ENCODE measurements at places on chromosomes 13 and 19.

DNA sequence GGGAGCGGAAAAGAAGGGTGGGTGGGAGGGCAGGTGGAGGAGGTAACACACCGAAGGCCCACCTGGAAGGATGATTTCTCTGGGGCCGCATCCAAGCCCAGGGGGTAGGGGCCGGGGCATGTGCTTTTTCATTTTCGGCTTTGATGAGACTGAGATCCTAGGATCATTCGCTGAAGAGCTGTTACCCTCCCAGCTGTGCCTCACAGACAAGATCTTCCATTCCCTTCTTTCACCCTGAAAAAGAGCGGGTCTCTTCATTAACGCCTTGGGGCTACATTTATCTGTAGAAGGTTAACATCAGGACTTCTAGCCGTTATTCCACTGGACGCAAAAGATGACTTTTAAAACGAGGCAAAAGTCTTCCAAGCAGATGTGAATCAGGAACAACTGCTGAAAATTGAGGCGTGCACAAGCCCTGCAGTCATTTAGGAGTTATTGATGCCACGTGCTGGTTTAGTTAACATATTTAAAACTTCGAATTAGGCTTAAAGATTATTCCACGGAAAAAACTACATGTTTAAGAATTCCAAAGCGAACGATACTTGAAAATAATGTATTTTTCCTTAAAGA is 1.1 kb downstream of the LMO7 start:
- no peak for DNase-seq

GRCh38 chr13:91739751-91740150 is 341.3 kb downstream of the GPC5 start:
- no peak for DNase-seq

DNA sequence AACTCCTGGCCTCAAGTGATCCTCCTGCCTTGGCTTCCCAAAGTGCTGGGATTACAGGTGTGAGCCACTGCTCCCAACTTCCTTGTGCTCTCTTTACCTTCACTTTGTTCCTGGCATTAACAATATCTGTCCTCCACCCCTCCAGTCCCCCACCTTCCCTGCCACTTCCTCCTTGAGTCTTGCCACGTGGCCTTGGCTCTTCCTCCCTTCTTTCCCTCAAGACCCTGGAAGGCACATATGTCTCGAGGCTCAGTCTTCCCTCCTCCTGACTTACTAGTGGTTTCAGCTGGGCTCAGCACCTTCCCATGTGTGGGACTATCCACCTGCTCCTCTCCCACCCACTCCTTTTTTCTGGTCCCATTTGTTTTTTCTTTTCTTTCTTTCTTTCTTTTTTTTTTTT is 70.6 kb downstream of the IER2 start:
- no peak for DNase-seq

DNA sequence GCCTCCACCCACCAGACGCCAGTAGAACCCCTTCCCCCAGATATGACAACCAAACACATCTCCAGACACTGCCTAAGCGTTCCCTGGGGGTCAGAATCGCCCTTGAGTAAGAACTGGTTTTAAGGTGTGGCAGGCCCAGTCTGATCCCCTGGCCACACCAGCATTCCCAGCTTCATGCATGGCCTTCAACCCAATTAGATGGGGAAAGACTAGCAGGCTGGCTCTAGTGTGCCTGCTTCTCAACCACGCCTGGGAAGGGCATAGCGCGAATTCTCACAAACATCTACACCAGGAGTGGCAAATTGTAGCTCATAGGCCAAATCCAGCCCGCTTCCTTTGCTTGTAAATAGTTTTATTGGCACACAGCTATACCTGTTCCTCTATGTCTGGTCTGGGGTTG is 13.6 kb downstream of the HAUS8 start:
- no peak for DNase-seq

DNA sequence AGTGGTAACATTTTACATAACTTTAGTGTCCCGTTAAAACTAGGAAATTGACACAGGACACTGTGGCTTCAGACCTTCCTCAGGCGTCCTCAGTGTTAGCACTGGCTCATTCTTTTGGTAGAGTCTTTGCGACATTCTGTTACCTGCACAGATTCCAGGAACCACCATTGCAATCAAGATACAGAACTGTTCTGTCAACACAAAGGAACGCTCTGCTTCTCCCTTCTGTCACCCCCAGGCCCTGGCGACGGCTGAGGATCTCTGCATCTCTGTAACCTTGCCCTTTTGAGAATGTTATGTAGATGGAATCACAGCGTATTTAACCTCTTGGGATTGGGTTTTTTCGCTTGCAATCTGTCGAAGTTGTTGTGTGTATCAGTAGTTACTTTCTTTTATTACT is 22.6 kb downstream of the KDM4B start:
- DNase-seq: no peak

DNA sequence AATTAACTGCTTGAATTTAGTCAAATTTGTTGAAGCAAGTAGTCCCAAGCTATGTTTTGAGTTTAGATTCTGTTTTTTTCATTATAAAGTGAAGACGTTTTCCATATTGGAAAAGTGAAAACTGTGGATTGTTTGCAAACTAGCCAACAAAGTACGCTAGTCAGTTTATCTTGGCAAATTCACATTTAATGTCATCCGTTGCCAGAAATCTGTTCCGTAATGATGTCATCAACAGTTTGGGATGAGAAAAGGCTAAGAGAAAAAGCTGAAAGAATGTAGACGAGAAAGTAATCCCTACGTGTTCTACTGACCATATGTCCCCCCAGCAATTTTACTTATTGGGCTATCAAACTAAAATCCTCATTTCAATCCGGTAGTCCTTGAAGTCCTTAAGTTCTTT is 419.6 kb downstream of the GPC6 start:
- DNase-seq: no peak

GRCh38 chr19:31975461-31975860 is 369.9 kb upstream of the ZNF507 start:
- no peak for DNase-seq

DNA sequence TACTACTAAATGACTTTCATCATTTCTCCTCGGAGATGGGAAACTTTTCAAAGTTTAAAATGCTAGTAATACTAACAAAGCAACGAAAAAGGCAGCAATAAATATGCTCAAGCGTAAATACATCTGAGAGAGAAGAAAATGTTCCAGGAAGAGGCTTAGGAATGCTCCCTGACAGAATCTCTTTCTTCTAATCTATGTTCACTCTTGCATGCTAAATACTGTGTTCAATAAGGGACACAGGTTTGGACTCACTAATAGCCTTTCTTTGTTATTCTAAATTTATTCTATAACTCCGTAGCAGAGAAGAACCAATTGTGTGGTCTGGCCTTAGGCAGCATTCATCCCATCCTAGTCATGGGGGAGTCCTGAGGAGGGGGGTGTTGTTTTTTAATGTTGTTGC is 823.0 kb downstream of the PCDH9 start:
- DNase-seq: no peak

DNA sequence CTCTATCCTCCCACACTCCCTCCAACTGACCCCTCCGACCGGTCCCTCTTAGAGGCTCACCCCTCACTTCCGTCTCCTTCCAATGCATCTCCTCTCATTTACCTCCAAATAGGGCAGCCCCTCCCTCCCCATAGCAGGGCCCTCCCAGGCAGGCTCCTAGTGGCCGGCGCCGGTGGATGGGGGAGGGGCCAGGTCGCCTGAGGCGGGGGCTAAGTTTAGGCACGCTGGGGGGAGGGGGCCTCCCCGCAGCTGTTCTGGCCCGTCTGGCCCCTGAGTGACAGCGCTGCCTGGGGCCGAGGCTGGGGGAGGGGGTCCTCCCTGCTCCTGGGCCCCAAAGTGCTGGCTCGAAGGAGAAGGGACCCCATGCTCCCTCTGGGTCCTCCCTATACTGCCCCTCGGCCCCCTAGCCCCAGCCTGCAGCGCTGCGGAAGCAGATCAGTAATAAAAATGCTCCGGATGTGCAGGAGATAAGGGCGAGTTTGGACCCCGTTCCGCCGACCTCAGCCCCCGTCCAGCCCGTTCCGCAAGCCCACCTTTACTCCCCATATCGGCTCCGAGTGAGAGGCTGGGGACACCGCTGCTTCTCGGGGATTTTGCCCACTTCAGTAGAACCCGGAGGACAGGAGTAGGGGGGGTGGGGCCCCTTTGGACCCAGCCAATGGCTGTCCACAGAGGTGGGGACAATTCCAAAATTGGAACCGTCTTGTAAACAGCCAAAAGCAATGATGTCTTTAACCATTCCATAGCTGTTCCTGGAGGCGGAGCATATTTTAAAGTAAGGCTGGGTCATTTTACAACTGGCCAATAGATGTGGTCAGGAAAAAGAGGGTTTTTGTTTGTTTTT is 4.0 kb downstream of the RTN2 start:
- no peak for DNase-seq

GRCh38 chr19:1850809-1851653 is 2.7 kb upstream of the REXO1 start:
- no peak for DNase-seq

DNA sequence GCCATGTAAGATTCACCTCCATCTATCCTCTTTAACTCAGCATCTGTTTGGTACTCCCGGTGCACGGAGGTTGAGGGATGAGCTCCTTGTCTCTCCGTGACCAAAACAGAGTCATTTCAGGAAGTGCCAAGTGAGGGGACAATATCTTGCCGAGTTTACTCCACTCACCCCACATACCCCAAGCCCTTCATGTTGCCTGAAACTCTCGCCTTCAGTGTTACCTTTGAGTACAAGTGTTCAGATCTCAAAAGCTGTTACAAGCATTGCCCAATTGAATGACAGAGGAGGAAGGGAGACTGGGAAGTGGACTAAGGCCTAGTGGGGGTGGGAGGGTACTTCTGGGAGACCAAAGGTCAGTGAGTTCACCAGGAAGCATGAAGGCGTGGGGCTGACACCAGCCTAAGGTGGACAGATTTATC is 6.0 kb upstream of the SIGLEC12 start:
- DNase-seq: no peak

DNA sequence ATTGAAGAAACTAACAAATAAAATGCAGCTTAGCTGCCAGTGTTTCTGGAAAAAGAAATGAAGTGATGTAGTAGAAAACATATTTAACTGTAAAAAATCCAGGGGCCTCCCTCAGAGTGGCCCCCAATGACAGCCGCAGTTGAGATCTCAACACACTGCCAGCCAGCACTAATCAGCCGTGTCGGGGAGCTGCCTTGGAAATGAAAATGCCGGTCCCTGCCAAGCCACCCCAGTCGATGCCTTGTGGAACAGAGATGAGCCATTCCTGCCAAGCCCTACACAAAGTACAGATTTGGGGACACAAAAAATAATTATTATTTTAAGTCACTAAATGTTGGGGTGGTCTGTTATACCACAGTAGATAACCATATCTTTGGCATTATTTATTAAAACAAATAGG is 1342.4 kb downstream of the EFNB2 start:
- no peak for DNase-seq

GRCh38 chr19:51318687-51319648 is 7.5 kb downstream of the IGLON5 start:
- no peak for DNase-seq

DNA sequence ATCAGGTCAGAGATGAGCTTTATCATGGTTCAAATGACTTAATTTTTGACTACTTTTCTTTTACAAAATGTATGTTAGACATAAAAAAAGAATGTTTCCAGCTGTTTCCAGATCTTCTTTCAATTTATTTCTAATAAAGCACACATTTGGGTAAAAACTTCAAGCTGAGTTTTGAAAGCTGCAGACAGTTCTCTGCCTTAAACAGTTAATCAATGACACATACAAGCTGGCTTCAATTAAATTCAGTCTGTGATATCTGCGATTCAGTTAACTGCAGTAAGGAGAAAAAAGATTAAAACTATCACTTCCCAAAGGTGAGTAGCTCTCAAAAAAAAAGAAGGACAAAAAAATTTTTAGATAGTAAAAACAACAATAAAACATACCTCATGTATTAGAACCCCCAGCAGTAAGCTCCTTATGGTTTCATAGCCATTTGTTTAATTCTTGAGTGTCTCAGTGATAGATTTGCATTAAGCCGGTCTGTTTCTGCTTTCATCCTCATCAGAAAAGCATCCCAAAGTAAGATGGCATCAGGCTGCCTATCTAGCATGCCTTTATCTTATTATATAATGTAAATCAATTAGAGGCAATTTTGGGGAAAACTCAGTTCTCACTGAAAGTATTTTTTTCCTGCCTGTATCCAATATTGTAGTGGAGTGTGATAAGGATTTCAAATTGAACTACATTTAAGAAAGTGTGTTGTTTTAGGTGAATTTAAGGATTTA is 81.8 kb upstream of the STARD13 start:
- no peak for DNase-seq

DNA sequence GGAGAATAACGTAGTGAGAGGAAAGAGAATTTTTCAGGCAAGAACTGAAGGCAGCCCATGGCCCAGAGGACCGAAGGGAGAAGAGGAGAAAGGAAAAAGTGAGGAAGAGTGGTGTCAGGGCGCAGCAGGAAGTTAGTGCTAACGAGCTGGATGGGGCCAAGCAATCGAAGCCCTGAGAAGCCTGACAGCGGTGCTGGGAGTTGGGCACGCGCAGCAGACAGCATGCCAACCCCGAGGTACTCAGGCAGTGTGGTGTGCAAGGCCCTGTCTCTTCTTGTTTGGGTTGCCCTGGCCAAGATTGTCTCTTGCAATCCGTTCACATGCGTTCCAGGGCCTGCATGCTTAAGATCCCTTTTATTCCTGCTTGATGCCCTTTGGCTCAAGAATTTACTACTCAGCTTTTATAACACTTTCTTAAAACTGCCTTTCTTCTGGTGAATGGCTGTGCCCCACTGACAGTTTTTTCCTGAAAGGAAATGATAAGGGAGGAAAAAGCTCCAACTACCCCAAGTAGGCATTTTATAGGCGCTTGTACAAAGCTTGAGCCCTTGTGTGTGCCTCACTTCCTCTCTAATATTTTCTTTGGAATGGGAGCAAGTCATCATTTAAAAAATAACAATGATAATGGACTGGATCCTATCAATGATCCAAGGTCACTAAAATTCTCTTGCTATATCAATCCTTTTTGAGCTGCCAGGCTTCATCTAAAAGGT is 115.4 kb downstream of the FLT1 start:
- DNase-seq: no peak

GRCh38 chr13:34294483-34295129 is 476.7 kb downstream of the RFC3 start:
- DNase-seq: no peak

- DNase-seq: no peak
These were observed 62.3 kb downstream of the ZNF627 start for GRCh38 chr19:11659612-11660011.

GRCh38 chr19:7642295-7643030 is 5.6 kb downstream of the STXBP2 start:
- no peak for DNase-seq

- DNase-seq: peak; percentile 29
These were observed 138.1 kb upstream of the KL start for GRCh38 chr13:32878163-32878562.

GRCh38 chr13:73913751-73914518 is 220.3 kb downstream of the KLF12 start:
- no peak for DNase-seq

GRCh38 chr19:2392366-2392765 is 32.3 kb downstream of the TMPRSS9 start:
- no peak for DNase-seq

DNA sequence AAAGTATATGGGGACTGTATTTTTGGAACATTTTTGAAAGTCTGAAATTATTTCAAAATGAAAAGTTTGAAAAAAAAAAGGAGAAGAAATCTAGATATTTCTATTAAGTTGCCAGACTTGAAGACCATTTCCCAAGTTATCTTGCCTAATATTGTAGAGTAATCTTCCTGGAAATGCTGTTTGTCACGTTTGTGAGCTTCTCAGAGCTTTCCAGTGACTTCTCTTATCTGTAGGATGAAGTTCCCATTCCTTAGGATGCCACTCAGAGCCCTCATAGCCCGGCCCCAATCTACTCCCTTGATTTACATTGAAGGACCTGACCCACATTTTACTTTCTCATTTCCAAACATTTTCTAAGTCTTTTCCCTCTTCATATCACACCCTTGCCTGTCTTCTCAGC is 23.6 kb downstream of the CEACAM8 start:
- DNase-seq: no peak

- DNase-seq: no peak
These were observed 38.5 kb upstream of the ATP11A start for GRCh38 chr13:112651311-112651710.
